Activated naive CD8-positive, alpha-beta T cell treated with anti-CD3 and anti-CD28 coated beads, Interleukin-2, amount 50 U/mL, for 24 hours (primary cell): ENCODE measurements at places on chromosomes 7 and 10.

GRCh38 chr7:100681491-100682227 lies 8.1 kb downstream of the GNB2 start:
- DNase-seq = no peak

GRCh38 chr7:22565315-22565811 lies 65.4 kb upstream of the STEAP1B start:
- DNase-seq = no peak

DNA sequence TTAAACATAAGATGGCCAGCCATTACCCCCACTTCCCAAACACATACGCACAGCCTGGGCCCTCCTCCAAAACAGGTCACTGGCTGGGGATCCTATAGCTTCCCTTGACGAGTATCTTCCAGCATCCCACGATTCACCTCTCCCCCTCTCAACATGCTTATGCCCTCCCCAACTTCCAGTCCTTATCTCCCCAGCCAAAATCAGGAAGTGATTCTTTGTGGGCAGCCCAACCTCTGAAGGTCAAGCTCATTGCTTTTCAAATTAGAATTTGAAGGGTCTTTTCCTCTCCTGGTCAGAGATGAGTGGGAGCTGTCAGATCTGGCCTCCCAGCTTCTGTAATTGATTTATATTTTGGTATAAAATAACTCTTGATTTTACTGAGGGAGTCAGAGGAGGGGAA lies 133.6 kb downstream of the ATXN7L1 start:
- DNase-seq = no peak

- no peak for DNase-seq
These were observed 1.4 kb downstream of the TMEM243 start for GRCh38 chr7:87217983-87218653.

GRCh38 chr10:33345236-33345635 lies 10.8 kb upstream of the NRP1 start:
- DNase-seq = no peak

GRCh38 chr10:124723826-124724225 lies 20.4 kb downstream of the FAM53B start:
- no peak for DNase-seq

GRCh38 chr10:63585041-63585440 lies 63.8 kb downstream of the REEP3 start:
- DNase-seq = no peak

DNA sequence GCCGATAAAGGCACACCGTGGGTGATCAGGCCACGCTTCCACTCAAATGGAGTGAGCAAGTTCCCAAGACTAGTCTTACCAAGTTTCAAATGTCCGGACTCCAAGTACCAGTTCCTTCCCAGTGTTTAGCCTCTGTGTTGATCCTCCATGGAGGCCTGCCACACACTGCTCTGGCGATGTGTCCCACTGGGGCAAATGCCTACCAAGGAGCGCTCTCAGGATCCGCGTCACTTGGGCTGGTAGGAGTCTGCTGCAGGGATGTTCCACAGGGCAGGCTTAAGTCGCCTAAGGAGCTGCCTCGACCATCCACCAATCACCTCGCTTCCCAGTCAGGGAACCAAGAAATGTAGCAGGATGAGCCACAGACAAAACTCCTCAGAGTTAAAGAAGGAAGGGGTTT lies 17.4 kb upstream of the MRLN start:
- DNase-seq = no peak

DNA sequence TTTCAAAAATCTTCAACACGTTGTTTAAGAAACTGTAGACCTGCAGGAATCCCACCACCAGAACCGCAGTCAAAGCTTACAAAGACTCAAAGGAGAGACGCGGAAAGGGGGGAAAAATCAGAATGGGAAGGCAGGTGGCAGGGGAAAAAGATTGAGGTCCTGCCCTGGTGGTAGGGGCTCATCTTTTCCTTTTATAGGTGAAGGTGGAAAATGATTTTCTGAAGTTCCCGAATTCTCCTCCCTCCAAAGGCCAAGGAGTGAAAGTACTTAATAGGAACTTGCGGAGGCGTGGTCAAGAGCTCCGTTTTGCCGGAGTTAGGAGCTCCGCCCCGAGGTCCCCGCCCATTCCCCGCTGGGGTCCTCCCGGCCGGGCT lies 724 bp downstream of the BBIP1 start:
- peak; percentile 92 for DNase-seq

- peak; percentile 55 for DNase-seq
These were observed at the start of gene PWWP2B for GRCh38 chr10:132397036-132397541. Gene PWWP2B (plus strand): TSS chr10:132397200. CDS start chr10:132397227, 27 bp downstream.

DNA sequence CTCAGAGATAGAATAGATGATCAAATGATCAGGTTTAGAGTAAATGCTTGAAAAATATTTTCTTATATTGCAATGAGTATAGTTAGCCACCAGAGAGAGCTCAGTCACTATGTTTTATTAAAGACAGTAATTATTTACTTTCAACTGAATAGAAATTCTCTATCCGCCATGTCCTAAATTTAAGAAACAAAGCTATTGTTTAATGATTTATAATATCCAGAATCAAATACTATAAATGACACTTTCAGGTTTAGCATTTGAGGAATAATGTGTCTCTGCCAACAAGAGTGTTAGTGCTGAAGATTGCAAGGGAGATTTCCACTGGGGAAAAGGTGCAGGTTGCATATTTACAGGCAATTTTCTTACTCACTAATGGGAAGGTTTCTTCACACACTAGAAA lies 184.7 kb downstream of the DGKB start:
- DNase-seq = no peak

- no peak for DNase-seq
These were observed 4.7 kb upstream of the ATP6V0A4 start for GRCh38 chr7:138802706-138803105.

DNA sequence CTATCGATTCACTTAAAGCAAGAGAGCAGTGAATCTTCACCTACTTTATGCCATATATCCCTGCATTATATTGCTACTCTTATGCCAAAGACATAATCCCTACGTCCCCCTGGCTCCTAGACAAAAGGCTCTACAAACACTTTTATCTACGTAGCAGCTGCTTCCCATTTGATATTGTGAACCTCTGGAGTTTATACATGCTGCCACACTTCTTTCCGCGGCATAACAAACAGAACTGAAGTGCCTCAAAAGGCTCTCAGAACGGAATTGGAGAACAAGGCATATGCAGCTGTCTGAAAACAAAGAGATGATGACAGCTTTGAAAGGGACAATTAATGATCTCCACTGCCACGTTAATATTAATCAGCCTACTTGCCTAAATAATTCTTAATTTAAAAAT lies 985.6 kb upstream of the LRRN3 start:
- DNase-seq = no peak

- no peak for DNase-seq
These were observed 19.4 kb downstream of the NRAP start for GRCh38 chr10:113644185-113645120.

DNA sequence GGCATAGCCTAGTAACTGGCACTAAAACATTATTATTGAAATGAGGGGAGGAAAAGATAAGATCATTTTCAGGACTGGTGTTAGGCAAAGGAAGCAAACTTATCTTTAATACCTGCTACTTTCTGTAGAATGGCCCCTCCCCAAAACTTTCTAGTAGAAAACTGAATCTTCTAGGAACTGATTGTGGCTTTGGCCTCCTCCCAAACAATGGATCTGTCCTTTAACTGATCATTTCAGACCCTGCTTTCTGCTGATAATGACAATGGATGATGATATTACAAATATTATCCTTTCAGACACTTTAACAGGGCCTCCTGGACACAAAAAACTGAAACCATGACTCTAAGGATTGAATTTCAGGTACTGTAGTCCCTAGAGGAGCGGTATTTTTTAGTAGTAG lies 55.1 kb downstream of the EZH2 start:
- DNase-seq = no peak

DNA sequence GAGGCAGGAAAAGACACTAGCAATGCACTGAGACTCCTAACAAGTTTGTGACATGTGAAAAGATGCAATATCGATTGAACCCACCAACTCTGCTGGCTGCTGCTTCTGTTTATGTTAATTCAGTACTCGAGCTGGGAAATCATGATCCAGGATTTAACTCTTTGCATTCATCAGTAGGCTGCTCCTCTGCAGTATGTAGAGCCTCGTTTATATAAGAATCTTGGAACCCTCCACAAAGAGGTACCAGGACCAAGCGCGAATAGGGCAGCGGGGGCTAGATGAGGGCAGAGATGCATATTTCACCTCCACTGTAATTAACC lies 7.8 kb downstream of the PRKAG2 start:
- no peak for DNase-seq

DNA sequence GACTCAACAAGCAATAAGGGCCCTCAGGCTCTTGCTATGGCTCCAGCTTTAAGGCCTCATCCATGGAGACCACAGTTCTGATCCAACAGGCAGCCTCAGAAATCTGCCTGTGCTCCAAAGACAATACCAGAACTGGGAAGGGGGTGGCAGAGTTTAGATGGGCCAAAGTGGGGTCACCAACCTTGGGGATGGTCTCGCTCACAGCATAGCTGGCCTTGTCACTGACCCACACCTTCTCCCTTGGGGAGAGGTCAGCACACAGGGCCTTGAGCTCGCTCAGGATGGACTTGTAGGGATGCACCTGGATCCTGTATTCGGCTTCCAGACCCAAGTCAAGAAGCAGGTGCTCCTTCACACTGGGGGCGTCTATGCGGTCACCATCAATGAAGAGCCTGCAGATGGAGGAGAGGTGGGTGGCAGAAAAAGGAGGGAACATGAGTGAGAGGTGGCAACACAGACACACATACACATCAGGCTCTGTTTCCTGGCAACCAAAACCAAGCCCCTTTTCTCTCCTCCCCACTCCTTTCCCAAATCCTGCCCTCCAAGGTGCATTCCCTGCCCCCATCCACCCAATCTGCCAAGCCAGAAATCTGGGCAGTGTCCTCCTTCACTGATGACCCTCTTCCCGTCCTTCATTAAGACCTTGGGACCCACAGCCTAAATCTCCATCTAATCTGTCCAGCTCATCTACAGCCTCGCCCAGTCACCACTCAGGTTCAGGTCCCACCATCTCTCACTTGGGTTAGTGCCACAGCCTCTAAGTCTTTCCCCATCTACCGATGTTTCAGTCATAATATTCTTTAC lies 40.9 kb downstream of the XPNPEP1 start:
- no peak for DNase-seq

GRCh38 chr10:15518250-15518649 lies 147.2 kb upstream of the FAM171A1 start:
- no peak for DNase-seq

- DNase-seq = no peak
These were observed 41.6 kb upstream of the FOXI2 start for GRCh38 chr10:127695431-127695830.

GRCh38 chr10:109880886-109881768 lies 42.2 kb downstream of the XPNPEP1 start:
- DNase-seq = no peak

GRCh38 chr7:153858355-153858754 lies 193.8 kb upstream of the DPP6 start:
- DNase-seq = no peak

DNA sequence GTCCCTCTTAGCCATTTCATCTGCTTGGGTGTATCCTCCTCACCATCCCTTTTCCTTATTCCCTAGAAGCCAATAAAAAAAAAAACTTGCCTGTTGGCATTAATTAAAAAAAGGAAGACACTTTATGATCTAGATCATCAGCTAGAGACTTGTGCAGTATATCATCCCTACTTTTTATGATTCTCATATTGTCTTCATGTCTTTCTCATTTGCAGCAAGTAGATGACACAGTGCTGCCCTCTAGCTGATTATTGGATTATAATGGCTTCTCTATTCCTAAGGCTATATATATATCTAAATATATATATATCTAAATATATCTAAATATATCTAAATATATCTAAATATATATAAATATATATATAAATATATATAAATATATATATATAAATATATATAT lies 272.4 kb upstream of the LRGUK start:
- no peak for DNase-seq

DNA sequence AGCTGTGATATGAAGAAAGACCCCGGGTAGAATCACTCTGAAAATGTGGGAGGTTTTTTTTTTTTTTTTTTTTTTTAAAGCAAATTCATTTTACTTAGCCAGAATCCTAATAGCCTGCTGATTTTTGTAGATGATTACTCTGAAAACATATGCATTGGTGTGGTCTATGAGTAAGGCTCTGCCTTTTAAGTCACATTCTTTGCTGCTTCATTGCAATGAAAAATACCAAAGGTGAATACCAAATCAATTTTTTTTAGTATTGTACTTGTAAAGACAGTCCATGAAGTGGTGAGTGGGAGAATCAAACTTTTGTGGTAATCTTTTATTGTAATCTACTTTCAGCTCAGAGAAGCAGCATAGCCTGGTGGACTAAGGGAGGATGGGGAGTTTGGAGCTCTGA lies 130.3 kb downstream of the SDK1 start:
- DNase-seq = no peak

GRCh38 chr10:72794260-72794659 lies 99.3 kb upstream of the OIT3 start:
- no peak for DNase-seq

GRCh38 chr10:78761311-78761781 lies 307.4 kb upstream of the ZMIZ1 start:
- DNase-seq = no peak

- no peak for DNase-seq
These were observed 6.5 kb downstream of the EVX1 start for GRCh38 chr7:27248911-27249723.

DNA sequence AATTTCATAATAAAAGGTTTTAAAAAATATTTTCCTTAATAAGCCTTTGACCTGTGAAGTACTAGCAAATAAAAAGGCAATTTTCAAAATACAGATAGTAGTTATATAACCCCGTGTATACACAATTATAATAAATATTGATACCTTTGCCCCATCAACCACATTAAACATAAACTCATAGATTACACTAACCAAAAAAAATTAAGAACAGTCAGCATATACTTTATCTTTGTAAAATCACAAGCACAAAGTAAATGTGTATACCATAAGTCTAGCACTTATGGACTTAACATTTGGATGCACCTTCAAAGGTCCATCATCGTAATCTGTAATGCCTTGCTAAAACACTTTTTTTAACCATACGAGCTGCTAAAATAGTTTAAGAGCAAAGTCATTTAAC lies 123.4 kb downstream of the SNX13 start:
- DNase-seq = no peak
